ENCODE measurements at places on chromosomes 5 and 9.

- peak; percentile 35 for DNase-seq
Measured at GRCh38 chr9:36798350-36799065, 225.8 kb downstream of the MELK start.

DNA sequence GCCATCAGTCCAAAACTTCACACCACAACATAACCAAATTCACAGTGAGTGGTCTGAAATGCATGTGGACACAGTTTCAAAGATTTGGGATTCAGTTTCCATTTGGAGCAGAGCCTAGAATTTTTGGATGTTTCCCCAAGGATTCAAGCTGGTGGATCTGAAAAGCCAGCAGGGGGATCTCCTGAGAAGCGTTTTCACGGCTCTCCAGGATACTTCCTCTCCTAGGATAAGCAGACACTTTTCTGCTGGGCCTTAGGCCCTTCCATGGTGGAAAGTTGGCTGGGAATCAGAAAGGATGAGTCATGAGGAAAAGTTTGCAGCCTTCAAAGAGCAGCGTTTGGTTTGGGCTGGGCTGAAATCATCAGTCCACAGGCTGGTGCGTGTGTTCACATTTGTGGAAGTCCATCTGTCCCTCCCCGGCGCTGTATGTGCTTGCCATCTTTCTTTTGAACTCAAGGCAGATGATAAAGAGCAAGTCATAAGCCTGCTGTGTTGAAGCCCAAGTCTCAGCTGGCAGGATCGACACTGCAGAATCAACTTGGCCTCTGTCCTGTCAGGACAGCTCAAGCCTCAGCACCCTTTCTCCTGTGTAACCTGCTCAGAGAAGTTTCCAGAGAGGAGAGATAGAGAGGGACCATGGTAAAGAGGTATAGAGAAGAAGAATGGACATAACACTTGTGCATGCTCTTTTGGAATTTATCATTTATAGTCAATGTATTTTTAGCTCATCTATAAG lies 152.6 kb upstream of the MSX2 start:
- DNase-seq: no peak

DNA sequence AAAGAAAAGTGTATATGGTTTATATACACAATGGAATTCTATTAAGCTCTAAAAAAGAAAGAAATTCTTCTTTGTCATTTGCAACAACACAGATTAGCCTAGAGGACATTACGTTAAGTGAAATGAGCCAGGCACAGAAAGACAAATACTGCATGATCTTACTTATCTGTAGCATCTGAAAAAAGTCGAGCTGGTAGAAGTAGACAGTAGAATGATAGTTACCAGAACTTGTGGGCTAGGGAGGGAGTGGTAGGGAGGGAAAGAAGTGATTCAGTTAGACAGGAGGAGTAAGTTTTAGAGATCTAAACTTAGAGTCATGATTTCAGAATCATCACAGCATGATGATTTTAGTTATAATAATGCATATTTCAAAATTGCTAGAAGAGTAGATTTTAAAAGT lies 184.6 kb downstream of the TLE4 start:
- DNase-seq: no peak

DNA sequence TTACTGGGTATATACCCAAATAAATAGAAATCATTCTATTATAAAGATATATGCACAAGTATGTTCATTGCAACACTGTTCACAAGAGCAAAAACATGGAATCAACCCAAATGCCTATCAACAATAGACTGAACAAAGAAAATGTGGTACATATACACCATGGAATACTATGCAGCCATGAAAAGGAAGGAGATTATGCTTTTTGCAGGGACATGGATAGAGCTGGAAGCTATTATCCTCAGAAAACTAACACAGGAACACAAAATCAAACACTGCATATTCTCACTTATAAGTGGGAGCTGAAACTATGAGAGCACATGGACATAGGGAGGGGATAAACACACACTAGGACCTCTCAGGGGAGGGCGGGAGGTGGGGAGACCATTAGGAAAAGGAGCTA lies 298.4 kb upstream of the CDH9 start:
- no peak for DNase-seq

DNA sequence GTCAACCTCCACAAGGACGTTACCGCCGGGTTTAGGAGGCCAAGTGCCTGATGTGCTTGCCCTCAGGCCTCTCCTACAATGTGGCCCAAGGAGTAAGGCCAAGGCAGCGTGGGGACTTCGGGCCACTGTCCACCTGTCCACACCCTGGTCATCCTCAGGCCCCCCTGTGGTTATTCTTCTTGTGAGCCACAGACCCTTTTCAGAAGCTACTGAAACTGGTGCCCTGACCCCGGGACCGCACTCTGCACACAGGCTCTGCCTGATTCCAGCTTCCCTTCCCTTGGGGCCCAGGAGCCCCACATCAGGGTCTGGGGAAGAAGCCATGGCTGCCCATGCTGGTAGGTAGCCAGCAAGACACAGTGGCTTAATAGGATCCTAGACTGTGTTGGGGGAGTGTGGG lies 128.8 kb downstream of the OLFM1 start:
- no peak for DNase-seq

- no peak for DNase-seq
Measured at GRCh38 chr5:179411161-179411841, 66.0 kb upstream of the ADAMTS2 start.

DNA sequence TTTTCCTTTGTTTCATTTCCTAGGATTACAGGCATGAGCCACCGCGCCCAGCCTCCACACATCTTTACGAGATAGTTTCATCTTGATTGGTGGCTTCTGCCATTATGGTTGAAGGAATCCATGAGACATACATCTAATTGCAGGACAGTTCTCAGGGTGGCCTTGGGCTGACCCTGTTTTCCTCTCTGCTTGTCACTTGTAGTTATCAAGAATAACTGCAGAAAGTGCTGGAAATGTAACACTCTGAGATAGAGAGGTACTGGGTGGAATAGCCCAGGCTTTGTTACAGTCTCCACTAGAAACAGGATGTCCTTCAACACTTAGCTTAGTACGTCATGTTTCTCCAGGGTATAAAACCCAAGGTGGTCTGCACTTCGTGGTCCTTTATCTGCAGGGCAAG lies 10.7 kb downstream of the UGT3A2 start:
- no peak for DNase-seq

GRCh38 chr5:103901885-103902284 lies 339.3 kb upstream of the NUDT12 start:
- DNase-seq: no peak

DNA sequence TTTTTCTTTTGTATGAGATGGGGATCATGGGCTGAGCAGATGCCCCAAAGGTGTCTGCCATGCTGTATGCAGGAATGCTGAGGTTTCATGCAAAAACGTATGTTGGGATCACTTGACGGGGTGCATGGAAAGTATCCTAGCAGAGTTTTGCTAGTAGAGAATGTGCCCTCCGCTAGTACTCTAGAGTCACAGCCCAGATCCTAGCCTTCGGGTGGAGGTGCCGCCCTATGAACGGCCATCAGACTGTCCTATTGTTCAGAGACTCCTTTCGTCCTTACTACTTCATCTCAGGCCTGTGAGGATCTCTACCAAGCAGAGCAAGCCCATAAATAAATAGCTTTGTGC lies 69.6 kb upstream of the SPATA31E1 start:
- DNase-seq: no peak

DNA sequence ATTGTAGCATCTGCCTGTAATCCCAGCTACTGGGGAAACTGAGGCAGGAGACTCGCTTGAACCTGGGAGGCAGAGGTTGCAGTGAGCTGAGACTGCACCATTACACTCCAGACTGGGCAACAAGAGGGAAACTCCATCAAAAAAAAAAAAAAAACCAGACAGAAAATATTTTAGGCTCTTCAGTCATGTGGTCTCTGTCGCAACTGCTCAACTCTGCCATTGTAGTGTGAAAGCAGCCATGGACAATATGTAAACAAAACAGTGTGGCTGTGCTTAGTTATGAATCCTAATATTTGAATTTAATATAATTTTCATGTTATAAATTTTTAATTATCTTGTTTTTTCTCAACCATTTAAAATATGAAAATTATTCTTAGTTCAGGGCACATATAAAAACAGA lies 38.4 kb downstream of the ZFAND5 start:
- DNase-seq: no peak

DNA sequence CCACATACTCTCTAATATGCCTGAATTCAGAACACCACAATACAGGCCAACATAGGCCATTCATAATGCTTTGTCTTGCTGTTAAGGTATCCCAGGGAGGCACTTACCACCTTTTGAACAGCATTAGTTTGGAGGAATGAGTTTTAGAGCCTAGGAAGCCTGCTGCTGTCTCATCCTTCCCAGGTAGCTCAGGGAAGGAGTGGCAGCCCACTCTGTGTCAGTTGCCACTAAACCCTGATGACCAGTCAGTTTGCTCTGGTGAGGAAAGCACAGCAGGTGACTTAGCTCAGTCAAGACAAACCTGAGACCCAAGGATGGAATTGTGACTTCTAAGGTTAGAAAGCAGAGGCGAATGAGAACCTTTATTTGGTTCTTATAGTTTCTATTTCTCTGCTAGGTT lies 337.4 kb upstream of the ATP10B start:
- no peak for DNase-seq

DNA sequence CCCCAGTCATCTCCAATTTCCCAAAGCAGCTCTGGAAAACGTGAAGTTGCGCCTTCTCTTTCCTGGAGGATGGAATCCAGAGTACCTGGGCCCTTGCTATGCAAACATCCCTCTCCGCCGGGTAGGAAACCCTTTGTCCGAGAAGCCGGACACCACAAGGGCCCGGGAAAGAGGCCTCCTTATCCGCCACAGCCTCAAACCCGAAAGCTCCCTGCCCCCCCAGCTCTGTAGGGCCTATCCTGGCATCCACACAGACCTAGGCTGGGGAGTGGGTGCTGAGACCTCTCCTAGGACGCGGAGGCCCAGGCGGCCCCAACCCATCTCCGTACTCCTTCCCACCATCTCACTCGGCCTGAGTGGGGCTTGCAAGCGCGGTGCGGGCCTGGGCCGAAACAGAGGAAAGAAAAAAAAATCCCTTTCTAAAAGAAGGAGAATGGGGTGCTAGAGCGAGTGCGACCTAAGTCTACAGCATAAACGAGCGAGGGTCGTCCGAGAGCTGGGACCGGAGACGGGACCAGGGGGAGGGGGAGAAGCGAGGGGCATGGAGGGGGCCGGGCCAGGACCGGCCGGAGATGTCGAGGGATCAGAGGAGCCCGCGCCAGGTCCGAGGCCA lies 624 bp downstream of the FBXW11 start:
- no peak for DNase-seq

DNA sequence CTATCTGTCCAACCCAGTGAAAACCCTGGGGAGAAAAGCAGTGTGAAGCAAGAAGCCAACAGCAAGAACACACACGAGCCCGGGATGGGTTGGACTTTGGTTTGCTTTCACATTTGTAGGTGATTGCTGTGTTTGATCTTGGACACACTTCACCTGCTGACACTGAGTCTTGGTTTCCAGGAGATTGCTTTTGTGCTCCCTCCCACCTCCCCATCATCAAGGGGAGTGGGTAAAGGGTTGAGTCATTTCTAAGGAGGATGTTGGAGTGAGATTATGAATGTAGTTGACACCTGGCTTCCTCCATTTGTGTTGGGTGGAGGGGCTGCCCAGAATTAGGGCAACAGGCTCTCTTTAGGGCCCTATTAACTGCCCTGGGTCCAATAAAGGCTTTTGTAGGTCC lies 37.5 kb downstream of the ANKDD1B start:
- no peak for DNase-seq

- DNase-seq: peak; percentile 28
Measured at GRCh38 chr9:68844631-68845612, 139.9 kb downstream of the PIP5K1B start.

- no peak for DNase-seq
Measured at GRCh38 chr9:25225938-25226760, 452.1 kb downstream of the TUSC1 start.

DNA sequence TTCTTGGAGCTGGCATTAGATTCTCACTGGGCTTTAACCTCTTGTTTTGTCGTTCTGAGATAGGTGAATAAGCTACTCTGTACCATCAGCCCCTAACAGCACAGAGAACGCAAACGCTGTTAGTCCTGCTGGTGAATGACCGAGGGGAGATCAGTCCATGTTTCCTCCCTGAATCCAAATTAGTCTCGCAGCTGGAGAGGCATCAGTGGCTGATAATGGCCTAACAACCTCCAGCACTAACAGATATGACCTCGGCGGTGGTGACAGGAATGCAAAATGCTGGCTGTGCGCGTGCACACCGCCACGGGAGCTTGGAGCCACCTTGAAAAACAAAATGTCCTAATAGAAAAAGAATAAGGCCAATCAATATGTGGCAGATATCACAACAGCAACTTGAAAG lies 77.6 kb upstream of the IRX1 start:
- DNase-seq: no peak

DNA sequence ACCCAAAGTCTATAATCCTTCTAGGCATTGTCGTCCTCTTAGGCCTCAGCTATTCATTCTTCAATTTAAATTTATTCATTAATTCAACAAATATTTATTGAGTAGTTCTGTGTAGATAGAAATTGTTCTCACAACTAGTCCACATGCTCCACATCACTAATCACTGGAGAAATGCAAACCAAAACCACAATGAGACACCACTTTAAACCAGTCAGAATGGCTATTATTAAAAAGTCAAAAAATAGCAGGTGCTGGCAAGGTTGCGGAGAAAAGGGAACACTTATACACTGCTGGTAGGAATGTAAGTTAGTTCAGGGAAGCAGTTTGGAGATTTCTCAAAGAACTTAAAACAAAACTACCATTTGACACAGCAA lies 51.1 kb upstream of the TNFSF15 start:
- no peak for DNase-seq

GRCh38 chr5:76859591-76860247 lies 9.9 kb downstream of the S100Z start:
- DNase-seq: no peak

- DNase-seq: no peak
Measured at GRCh38 chr9:114908104-114908622, 22.2 kb downstream of the TNFSF8 start.

- DNase-seq: no peak
Measured at GRCh38 chr5:36261186-36261585, 19.5 kb upstream of the NADK2 start.
